ENCODE measurements at places on chromosomes 11 and 22.

DNA sequence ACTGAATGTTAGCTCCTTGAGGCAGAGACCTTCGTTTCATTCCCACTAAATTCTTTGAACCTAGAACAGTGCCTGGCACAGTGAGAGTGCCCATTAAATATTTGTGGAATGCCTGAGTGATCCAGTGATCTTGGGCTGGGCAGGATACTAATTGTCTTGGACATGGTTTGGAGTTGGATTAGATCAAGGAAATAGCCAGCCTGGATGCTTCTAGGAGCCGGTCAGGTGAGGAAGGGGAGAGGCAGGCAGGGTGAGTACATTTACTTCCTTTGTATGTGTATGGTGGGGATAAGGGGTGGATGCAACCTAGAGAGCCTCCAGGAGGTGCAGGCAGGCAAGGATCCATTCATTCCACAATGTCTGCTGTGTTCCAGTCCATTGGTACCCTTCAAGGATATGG is 3.6 kb downstream of the SREBF2 start:
- DNase-seq, result no peak

DNA sequence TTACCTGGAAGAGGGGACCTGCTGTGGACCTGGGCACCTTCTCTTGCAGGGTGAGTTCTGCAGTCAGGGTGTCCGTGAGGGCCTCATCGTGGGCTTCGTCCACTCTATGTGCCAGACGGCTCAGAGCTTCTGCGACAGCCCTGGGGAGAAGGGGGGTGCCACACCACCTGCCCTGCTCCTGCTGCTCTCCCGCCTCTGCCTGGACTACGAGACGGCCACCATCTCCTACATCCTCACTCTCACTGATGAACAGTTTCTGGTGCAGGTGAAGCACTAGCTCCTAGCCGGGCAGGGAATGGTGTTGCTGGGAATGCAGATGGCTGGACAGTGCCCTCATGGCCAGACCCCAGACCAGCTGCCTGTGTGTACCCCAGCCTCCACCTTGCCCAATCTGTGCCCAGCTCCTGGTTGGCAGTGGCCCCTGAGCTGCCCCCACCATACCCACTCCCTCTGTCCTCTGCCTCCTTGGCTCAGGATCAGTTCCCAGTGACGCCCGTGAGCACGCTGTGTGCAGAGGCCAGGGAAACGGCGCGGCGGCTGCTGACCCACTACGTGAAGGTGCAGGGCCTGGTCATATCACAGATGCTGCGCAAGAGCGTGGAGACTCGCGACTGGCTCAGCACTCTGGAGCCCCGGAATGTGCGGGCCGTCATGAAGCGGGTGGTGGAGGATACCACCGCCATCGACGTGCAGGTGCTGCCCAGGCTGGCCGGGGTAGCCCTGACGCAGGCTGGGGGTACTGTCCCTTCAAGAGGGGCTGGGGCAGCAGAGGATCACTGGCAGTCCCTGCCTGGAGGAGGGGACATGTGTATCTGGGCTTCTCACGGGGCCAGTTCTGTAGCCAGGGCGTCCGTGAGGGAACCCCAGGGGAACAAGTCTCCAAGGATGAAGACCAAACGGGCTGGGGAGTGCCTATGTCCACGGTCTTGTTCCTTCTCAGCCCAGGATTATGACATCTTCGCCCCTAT is 2.2 kb upstream of the TM7SF2 start:
- no peak for DNase-seq

- no peak for DNase-seq
Observed at GRCh38 chr11:63939397-63939891, 642 bp downstream of the NAA40 start.

DNA sequence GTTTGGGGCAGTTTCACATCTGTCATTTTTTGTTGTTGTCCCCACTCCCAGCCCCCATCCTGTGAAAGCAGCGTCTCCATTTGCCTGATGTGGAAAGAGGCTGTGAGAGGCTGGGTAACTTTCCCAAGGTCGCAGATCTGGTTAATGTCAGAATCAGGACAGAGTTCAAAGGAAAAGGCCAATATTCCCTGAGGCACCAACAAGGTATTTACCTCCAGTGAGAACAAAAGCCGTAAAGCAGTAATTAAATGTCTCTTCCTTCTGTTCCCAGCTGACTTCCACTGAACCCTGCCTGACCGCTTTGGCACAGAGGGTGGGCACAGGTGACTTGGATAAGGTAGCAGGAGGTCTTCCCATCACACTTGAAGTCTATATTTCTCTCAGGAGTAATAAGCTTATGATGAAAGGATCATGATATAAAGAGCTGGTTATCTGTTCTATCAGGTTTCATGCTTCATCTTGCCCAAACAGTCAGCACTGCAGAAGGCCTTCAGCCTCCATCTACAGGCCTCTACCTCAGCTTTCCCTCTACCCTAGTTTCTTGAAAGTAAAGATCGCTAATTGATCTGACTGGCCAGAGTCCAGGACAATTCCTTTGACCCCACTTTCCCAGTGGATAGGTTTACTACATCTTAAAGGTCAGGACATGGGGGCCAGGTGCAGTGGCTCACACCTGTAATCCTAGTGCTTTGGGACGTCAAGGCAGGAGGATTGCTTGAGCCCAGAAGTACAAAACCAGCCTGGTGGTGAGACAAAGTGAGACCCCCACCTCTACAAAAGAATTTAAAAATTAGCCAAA is 9.4 kb downstream of the C11orf91 start:
- DNase-seq, result no peak

DNA sequence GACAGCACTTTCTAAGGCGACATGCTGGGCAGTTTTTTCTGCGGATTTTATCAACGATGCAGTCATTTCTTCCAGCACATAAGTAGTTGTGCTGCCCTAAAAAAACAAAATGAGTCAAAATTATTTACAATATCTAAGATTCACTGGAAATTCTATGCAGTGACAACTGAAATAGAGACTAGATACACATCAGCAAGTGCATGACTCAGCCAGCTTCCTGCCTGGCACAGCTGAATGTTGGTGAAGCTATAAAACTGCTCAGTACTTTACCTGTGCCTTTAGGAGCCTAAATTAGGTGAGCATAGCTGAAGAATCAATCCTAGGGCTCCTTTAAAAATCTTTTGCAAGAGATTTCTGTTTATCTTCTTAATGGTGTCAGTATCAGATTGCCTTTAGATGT is 37.8 kb downstream of the PGR start:
- no peak for DNase-seq

GRCh38 chr11:69996451-69996850 is 81.7 kb upstream of the ANO1 start:
- DNase-seq, result no peak

DNA sequence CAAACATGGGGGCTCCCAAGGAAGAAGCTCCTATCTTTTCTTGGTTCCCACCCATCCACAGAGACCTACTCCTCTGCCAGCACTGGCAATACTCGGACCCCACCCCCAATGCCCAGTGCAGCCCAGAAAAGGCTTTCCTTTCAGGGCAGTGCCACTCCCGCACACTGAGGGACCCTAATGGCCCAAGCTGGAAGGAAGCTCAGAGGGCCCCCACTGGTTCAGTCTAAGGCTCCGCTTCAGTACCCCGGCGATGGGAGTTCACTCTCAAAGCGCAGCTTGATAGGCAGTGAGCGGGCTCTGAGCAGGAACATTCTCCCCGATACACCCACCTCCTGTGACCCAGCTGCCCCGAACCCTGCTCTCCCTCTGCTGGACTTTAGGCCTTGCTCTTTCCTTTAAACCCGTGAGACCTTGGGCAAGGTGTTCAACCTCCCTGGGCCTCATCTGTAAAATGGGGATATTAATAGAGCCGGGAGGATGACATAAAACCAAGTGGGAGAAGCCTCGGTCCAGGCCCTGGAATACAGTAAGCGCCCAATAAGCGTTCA is 48.4 kb downstream of the CHRDL2 start:
- DNase-seq, result no peak

DNA sequence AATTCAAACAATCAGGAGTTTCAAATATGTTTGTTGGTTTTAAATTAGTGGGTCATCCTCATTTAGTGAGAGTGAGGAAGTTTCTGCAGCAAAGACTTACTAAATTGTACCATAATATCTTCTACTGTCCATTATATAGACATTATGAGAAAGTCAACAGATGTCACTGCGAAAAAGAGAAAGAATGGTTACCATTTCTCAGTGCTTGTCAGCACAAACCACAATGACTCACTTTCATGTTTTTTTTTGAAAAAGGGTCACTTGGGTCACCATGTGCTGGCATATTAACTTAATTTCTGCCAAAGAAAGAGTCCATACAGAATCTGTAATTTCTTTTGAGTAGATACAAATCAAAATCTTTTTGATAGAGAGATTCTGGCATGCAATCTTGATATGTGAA is 924.6 kb upstream of the FAT3 start:
- peak; percentile 7 for DNase-seq

DNA sequence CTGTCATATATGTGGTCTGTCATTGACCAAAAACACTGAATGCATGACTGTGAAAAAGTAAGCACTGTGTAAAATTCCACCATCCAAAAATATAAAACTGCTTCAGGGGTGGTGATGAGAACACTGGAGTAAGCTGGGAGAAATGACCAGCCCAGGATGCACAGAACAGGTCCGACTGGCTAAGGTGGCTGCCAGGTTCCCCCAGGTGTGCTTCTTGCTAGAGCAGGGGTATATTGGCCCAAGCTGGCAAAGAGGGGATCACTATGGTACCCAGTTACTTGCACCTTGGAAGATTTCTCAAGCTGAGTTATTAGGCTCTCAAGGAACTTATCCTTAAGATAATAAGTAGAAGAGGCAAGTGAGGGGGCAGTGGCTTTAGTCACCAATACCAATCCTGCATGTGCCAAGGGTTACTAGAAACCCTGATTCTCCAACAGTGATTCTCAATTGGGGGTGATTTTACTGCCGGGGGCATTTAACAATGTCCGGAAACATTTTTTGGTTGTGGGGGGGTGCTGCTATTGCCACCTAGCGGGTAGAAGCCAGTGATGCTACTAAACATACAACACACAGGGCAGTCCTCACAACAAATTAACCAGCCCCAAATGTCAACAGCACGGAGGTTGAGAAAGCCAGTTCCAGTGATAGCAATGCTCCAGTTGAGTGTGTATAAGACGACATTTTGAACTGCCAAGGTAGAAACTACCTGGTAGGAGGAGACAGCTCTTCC is 15.7 kb downstream of the SNU13 start:
- DNase-seq, result no peak

- no peak for DNase-seq
Observed at GRCh38 chr11:65558930-65559509, 861 bp upstream of the LTBP3 start.

- DNase-seq, result peak; percentile 37
Observed at GRCh38 chr11:79352349-79352703, 88.5 kb downstream of the TENM4 start.

DNA sequence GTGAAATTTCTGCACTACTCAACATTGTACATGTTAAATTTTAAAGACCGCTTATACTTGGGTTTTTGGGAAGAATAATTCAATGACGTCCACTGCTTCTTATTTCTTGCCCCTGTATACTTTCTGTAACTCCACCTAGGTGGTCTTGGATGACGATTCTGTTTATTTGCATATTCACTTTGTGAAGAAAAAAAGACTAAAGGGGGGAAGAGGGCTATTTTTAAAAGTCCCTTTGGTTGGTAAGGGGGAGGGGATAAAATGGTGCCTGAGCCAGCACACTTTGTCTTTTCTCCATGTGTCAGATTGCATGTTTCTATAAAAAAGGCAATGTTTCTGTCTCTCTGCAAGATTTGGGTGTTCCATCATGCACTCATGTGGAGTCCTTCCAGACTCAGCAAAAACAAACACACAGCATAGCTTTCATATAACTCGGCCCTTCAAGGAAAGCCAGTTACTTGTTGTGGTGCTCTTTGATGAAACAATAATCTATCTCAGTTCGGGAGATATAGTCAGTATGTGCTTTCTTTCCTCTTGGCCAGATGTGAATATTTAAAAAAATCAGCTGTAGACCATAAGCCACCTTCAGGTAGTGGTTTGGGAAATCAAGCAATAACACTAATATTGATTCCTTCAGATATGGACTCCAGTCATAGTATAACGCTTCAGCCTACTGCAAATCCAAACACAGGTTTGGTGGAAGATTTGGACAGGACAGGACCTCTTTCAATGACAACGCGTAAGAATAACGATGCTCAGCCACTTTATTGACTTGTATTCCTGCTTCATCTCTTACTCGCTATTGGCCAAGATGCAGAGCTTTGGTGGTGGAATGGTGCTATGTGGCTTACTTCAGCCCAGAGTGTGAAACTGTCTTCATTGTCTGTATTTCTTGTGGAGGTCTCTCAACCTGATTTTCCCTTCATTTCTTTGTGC is 68.8 kb downstream of the CD44 start:
- no peak for DNase-seq

DNA sequence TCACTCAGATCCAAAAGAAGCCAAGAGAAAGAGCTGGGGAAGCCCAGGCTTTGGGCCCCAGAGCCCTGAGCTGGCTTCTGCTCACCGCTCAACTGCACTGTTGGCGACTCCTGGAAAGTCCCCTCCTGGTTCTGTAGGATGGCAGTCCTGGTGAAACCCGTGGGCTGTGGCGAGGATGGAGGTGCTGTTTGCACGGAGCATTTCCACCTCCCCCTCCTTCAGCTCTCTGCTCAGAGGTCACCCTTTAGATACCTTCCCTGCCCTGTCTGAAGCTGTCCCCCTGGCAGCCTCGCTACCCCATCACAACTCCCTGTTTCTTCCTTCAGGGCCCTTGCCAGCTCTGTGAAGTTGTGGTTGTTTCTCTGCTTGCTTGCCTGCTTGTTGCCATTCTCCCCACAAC is 97.8 kb downstream of the MYO18B start:
- DNase-seq, result peak; percentile 20

GRCh38 chr22:49418341-49418894 is 409.3 kb downstream of the BRD1 start:
- DNase-seq, result no peak

GRCh38 chr11:11997049-11997322 is 11.4 kb downstream of the DKK3 start:
- DNase-seq, result no peak

DNA sequence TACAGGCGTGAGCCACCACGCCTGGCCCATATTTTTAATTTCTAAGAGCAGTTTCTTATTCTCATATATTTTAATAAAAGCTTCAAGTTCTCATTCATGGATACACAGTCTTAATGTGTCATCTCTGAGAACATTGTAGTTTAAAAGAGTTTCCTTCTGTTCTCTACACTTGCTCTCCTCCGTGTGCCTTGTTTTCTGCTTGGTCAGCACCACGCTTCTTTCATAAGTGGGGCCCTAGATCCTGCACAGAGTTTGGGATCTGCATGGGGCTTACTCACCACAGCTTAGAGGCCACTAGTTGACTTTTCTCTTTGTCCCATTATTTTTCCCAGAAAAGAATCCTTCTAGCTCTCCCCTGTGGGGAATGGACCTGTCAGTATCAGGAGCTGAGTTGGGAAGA is 58.8 kb downstream of the PPP6R2 start:
- DNase-seq, result no peak

GRCh38 chr22:21876486-21877176 is 9.2 kb upstream of the MAPK1 start:
- DNase-seq, result no peak

- DNase-seq, result no peak
Observed at GRCh38 chr11:94303966-94304958, at the start of gene IZUMO1R. Gene IZUMO1R, plus strand, starts transcription at chr11:94304580. Its CDS starts 1,057 bp downstream, at chr11:94305637.

DNA sequence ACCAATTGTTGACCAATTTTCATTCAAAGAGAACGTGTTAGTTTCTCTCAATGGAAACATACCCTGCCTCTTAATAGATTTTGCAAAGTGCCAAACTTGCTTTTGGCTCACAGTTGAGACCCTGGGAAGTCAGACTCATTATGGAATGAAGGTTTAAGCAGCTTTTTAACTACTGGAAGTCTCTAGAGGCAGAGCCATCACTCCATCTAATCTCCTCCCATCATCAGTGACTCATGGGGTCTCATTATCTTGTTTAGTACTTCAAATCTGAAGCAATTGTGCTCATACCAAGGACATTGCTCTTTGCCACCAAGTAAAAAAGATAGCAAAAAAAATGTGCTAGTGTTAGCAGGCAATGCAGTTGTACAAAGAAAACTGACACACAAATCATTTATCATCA is 537.1 kb upstream of the LRRC4C start:
- no peak for DNase-seq

- DNase-seq, result no peak
Observed at GRCh38 chr22:45758603-45759002, 87.0 kb downstream of the ATXN10 start.

Data from RCC 7860 (cell line).